ENCODE measurements at places on chromosomes 1 and 21. TPM values are rescaled to one million over a fixed set of nuclear protein-coding genes. Genes with fewer than 3 reads are reported as not detected.

DNA sequence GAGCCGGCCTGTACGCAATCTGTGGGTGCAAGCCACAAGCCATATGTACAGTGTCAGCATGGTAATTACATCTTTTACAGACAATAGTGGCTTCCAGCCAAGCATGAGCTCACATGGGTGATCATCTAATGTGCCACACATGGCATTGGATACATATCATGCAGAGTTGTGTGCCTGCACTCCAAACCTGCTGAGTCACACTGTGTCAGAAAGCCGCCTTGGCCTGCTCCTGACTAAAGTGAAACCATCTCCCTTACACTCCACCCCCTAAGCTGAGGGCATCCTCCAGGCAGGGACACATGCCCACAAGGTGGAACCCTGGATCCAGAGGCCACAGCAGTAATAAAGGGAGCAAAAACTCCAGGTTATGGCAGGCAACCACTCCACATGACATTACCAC is 72.5 kb downstream of the KCNT2 start:
- no peak for DNase-seq

- DNase-seq, result no peak
Observed at GRCh38 chr1:11929849-11930248, 3.6 kb upstream of the KIAA2013 start.

GRCh38 chr1:34806396-34806795 is 13.6 kb downstream of the GJA4 start:
- no peak for DNase-seq

Gene DYRK1A
- 149 TPM for total RNA-seq

Gene SLC9C2
- not detected for total RNA-seq

Gene BRDT
- not detected for total RNA-seq

DNA sequence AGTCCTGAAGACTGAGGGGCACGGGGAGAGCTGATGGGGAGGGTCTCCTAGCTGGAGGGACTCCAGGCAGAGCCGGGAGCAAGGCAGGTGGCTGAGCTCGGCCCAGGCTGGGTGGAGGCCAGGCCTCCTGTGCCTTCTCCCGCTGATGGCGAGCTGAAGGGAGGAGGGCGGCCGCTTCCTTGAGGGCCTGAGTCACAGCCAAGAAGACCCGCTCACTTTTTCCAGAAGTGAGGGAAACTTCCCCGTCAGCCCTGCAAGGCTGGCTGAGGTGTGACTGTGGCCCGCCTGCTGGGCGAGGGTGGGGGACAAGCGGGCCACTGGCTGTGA is 1.7 kb upstream of the VWA1 start:
- no peak for DNase-seq

GRCh38 chr21:45055861-45056260 is 18.5 kb upstream of the ADARB1 start:
- DNase-seq, result no peak

DNA sequence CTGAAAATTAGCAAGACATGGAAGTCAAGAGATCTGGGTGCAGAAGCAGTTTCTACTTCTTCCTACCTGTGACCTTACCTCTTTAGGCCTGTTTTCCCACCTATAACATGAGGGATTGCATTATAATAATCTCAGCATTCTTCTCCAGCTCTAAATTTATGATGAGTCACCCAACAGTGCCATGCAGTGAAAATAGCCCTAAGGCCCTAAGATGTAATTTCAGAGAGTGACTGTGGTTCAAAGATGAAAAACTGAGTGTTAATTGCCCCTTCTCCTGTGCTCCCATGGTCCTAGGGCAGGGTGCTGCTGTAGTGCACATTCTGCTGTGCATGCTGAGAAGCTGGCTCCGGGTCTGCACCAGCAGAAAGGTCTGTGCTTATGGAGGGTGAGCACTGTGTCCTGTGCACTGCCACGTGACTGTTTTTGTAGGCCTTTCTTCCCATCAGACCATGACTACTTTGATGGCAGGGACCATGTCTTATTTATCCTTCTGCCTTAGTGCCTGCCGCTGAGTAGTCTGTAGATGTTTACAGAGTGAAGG is 29.7 kb downstream of the JUN start:
- DNase-seq, result no peak

GRCh38 chr1:39720094-39720999 is 18.3 kb upstream of the PPIE start:
- no peak for DNase-seq

- no peak for DNase-seq
Observed at GRCh38 chr1:160354388-160354985, 11.3 kb downstream of the NCSTN start.

DNA sequence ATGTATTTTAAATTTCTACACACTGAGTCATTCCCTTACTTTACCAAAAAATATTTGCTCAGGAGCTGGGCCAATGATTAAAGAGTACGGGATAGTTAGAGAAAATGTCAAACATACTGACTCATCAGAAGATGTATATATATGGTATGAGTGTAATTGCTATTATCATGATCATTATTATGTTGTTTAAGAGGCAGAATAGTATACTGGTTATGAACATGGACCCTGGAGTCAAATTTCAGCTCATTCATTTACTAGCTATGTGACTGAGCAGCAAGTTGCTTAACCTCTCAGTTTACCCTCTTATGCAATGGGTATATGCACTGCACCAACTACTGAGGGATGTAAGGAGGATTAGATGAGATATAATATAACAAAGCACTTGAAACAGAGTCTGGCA is 41.2 kb upstream of the USH2A start:
- DNase-seq, result no peak

Gene DOCK7
- 9.1 TPM for total RNA-seq

All from T-cell (primary cell).